ENCODE measurements at places on chromosomes 1 and 21.

- DNase-seq: no peak
Observed at GRCh38 chr1:114468710-114469468, 42.1 kb downstream of the TRIM33 start.

GRCh38 chr1:234659538-234659937 is 49.6 kb upstream of the IRF2BP2 start:
- no peak for DNase-seq

- no peak for DNase-seq
Observed at GRCh38 chr1:63880958-63881576, 107.2 kb downstream of the ROR1 start.

DNA sequence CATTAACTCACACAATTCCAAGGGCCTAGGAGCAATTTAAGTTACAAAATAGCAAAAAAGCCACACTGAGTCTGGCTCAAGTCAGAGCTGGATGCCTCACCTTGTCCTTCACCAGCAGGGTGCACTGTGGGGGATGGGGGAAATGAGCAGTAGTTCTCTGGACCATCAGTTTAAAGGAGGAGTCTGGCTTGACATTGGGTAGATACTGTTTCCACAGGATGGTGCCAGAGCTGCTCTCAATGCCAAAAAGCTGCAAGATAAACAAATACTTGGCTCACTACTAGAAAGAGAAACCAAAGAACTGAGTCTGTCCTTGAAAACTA is 18.8 kb downstream of the EMC1 start:
- DNase-seq: peak; percentile 26

DNA sequence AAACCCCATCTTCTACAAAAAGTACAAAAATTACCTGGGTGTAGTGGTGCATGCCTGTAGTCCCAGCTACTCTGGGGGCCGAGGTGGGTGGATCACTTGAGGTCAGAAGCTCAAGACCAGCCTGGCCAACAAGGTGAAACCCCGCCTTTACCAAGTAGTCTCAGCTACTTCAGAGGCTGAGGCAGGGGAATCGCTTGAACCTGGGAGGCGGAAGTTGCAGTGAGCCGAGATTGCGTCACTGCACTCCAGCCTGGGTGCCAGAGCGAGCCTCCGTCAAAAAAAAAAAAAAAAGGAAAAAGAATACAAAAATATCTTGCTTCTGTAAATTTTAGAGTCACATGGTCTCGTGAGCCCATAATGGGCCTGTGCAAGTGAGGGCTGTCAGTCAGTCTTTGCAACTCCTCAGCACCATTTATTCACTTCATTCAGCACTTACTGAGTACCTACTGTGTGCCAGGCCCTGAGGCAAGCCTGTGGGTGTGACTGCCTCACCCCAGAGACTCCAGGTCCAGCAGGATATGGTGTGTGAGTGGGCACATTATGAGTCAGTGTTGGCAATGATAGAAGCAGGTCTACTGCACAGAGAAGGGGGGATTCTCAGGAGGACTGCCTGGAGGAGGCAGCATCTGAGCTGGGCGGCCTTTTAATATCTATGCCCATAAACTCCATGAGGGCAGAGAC is 46.8 kb upstream of the TARDBP start:
- no peak for DNase-seq

GRCh38 chr1:205003358-205004131 is 39.5 kb upstream of the CNTN2 start:
- DNase-seq: no peak

- DNase-seq: no peak
Observed at GRCh38 chr1:2801046-2801445, 447 bp downstream of the TTC34 start.

- no peak for DNase-seq
Observed at GRCh38 chr1:201496296-201496690, 10.6 kb downstream of the CSRP1 start.

DNA sequence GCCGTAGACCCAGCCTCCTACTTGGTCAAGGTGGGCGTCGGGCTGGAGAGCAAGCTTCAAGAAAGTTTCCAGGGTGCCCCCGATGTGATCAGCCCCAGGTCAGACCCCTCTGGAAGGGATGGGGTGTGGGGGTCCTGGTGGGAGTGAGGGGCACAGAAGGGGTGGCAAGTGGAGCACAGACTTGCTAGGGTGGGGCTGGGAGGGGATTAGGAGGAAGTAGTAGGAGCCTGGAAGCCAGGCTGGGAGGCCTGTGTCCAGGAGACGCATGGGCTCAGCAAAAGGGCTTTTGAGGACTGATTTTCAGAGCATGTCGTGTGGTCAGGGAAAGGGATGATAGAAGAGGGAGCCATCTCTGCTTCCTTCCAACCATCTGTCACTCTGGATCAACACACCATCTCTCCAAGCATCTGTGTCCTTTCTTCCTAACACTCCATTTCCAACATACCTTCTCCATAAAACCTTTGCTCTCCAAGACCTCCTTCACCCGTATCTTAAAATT is 8.5 kb downstream of the TRIM46 start:
- no peak for DNase-seq

GRCh38 chr1:192530254-192530653 is 45.3 kb upstream of the RGS1 start:
- DNase-seq: no peak

DNA sequence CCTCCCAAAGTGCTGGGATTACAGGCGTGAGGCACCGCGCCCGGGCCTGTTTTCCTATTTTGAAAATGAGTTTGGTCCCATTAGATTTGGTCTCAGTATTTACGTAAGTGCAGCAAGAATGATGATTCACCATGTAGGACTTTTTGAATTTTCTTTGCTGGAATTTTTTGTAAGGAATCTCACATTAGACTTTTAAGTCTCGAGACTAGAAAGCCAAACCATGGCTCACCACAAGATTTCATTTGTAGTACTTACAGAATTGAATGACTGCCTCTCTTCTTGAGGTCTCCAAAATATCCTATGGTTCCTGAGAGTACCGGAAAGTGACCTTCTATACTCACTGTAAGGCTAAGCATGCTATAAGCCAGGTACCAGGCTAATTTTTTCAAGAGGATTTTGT is 325 bp downstream of the OR14A2 start:
- DNase-seq: no peak

DNA sequence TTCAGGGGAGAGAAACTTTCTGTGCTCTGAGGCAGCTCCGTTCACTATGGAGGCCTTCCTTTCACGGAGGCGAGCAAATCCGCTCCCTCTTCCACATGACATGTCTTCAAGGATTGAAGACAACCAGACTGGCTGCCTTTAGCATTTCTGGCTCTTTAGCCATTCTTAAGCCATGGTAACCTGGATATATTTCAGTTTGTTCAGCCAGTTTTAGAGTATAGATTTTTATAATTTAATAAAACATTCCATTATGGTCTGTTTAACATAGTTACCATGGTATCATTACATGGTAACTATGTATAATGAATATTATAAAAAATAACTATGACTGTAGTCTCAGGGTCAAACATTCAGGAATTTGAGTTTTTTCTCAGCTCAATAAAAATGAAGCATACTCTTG is 54.2 kb upstream of the NFIA start:
- DNase-seq: no peak

DNA sequence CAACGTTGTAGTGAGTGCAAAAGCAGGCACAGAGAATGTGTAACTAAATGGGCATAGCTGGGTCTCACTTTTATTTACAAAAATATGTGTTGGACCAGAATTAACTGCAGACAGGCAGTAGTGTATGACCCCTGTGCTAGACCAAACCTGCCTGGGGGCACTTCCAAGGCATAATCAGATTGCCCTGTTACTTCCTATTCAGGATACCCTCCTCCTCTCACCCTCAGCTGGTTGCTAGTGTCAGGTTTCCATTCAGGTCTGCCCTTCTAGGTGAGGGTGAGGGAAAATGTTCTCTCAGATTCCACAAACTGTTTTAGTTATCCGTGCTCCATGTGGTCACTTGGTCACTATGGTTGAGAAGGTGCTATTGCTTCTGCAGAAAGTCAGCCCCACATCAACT is 387.3 kb downstream of the LMX1A start:
- no peak for DNase-seq

DNA sequence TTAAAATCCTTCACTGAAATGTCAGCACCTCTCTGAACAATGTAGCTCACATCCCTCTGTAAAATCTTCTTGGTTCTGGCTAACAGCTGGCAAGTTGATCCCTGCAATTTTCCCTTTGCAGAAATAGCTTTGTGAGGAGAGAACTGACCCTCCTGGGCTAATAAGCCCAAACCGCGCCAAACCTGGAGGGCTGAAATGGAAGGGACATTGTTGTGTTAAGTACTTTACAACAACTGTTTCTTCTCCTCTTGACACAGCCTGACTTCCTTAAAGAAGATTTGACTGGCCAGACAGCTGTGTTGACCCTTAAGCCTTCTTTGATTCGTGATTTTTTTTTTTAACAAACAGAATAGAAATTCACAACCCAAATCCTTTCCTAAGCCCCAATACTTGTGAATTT is 5.7 kb downstream of the LMX1A start:
- DNase-seq: no peak

DNA sequence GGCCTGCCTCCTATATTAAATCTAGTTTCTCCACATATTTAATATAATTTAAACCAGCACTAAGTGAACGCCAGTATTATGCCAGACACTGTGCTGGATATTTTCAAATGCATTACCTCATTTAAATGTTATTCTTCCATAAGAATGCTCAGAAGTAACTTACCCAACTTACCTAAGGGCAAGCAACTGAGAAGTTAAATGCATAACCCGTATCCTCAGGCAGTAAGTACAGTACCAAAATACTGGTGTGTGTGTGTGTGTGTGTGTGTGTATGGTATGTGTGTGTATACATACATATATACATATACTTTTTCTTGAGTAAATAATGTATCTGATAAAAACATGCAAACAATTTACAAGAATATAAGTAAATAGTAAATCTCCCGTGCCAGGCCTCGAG is 9.0 kb upstream of the TRIM45 start:
- DNase-seq: no peak

DNA sequence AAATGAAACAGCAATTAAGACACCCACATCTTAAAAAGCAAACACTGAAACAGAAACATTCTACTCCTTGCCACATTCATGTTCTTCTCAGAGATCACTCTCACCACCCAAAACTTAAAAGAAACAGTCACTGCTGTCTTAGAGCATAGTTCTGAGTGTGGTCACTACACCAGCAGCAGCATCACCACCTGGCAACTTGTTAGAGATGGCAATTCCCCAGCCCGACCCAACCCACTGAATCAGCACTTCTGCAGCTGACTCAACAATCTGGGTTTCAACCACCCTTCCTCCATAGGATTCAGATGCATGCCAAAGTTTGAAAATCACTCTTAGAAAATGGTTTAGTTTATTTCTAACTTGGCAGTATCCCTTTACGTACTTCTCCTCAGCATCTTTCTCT is 126.1 kb downstream of the CDC42BPA start:
- DNase-seq: peak; percentile 95

DNA sequence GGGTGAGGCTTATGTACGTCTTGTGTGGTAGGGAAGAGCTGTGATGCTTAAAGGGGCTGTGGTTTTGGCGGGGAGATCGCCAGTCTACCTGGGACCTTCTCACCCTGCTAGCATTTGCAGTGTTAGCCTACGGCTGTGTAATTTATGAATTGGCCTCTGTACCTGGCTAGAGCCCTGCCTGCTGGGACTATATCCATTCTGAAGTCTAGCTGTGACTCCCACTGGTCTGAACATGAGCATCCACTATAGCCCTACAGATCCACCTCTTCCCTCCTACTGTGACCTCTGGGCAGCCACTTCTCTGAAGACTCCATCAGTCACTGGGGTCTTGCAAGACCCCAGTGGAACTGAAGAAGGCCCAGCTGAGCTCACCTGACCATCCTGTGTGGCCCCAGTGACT is 73.7 kb downstream of the MT1HL1 start:
- DNase-seq: no peak

GRCh38 chr21:44958471-44959191 is 18.8 kb downstream of the SLX9 start:
- no peak for DNase-seq

GRCh38 chr1:39491146-39491921 is at the start of gene BMP8A:
TSS of gene BMP8A (plus strand) at chr1:39491636. CDS start at chr1:39491992, 356 bp downstream.
- peak; percentile 76 for DNase-seq

DNA sequence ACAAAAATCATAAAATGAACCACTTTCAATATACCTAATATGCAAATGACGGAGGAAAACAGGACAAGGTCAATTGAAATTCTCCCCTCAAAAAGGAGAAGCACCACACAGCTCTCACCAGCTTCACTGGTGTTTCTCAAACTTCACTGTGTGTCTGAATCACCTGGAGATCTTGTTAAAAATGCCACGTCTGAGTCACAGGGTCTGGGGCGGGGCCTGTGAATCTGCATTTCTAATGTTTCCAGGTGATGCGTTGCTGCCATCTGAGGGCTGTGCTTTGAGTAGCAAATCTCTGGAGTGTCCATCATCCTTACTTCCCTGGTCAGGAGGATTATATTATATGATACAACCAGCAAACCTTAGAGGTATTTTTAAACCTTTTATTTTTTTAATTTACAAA is 9.0 kb downstream of the CLDN19 start:
- DNase-seq: peak; percentile 75

GRCh38 chr1:19703280-19703679 is 38.6 kb downstream of the HTR6 start:
- DNase-seq: no peak

GRCh38 chr1:6241107-6241886 is 2.7 kb upstream of the HES3 start:
- DNase-seq: no peak

DNA sequence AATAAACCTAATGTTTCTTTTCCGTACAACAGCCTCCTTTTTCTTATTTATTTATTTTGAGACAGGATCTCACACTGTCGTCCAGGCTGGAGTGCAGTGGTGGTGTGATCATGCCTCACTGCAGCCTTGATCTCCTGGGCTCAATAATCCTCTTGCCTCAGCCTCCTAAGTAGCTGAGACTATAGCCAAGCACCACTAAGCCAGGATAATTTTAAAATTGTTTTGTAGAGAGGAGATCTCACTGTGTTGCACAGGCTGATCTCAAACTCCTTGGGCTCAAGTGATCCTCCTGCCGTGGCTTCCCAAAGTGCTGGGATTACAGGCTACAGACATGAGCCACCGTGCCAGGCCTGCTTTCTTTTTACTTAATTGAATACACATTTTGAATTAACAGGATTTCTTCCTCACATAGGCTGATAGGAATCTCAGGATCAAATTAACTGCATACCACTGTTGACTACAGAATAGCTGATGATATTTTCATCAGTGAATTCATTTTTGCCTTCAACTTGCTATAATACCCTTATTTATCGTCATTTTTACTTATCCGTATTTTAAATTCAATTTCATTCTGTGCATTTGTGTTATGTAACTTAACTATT is 2010.5 kb downstream of the NCAM2 start:
- no peak for DNase-seq

GRCh38 chr1:24930260-24931145 is at the start of gene RUNX3:
TSS of gene RUNX3 (minus strand) at chr1:24930276. CDS start at chr1:24929868, 408 bp downstream.
- DNase-seq: peak; percentile 58

All from erythroblast (primary cell).